ENCODE measurements at places on chromosomes 5 and 9.

DNA sequence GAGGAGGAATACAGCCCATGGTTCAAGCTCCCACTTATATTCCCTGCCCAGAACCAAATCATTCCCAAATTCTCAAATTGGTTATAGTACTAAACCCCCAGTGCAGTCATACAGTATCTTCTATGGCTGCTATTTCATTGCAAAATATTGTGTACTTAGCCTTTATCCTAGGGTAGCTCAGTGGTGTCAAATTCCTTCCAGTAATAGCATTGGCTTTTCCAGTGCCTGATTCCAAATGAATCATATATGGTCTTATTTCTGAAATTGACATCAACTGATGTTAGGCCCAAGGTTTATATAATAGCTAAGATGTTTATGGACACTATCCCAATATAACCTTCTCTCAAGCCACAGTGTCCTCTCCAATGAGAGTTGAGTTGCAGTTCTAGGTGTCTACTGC, 256.7 kb downstream of the NDUFS4 start:
- no peak overlapping the region for H3K4me3 ChIP-seq
- peaks cover 5% of the 10 kb centered on the region for H3K27me3 ChIP-seq
- H3K27ac ChIP-seq: no peak overlapping the region
- DNase-seq: no peak

- H3K4me3 ChIP-seq: no peak overlapping the region
- no peak for DNase-seq
- peaks cover 2% of the 10 kb centered on the region for H3K36me3 ChIP-seq
- H3K27me3 ChIP-seq: no peaks in the 10 kb centered on the region
- no peak overlapping the region for H3K27ac ChIP-seq
Measured at GRCh38 chr5:176899946-176900779, 1.0 kb upstream of the HK3 start.

DNA sequence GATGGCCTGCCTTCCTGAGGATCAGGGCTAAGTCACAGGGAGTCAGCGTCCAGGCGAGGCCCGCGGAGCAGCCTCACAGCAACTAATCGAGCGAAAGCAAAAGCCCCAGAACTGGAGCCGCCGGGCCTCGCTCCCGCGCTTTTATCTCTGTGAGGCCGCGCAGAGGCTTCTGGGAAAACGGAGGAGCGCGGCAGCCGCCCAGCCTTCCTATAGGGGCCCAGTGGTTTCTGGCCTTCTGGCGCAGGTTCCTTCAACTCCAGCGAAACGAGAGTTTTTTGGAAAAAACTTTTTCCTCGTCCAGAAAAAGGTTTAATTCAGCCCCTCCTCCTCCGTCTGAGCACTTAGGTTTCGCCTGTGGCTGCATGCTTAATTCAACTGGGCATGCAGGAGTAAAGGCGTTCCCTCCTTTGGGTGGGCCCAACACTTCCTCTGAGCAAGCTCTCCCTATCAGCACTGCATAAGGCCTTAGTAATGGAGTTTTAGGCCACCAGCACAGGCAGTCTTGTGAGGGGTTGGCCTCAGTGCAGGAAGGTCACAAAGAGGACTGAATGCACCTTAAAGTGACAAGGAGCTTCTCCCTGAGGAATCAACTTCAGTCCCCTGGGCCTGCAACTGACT, at the start of gene MEIKIN:
TSS of gene MEIKIN (minus strand) at position 113 of the 618 bp plus-strand sequence. CDS start 158 bp downstream, outside the sequence.
- no peaks in the 10 kb centered on the region for H3K4me1 ChIP-seq
- no peak within 1 kb of the TSS for H3K4me3 ChIP-seq
- H3K27ac ChIP-seq: no peak within 1 kb of the TSS

- no peaks in the 10 kb centered on the region for H3K4me1 ChIP-seq
- no peaks in the 10 kb centered on the region for H3K27me3 ChIP-seq
- no peaks in the 10 kb centered on the region for H3K36me3 ChIP-seq
- H3K4me3 ChIP-seq: no peak overlapping the region
- DNase-seq: no peak
- no peak overlapping the region for H3K27ac ChIP-seq
Measured at GRCh38 chr5:10106806-10107205, 142.9 kb downstream of the ATPSCKMT start.

GRCh38 chr5:56012281-56012963, 17.7 kb upstream of the IL6ST start:
- no peak overlapping the region for H3K4me3 ChIP-seq
- no peak for DNase-seq
- no peaks in the 10 kb centered on the region for H3K27me3 ChIP-seq
- no peaks in the 10 kb centered on the region for H3K4me1 ChIP-seq
- peak overlapping the region; percentile 28 for H3K27ac ChIP-seq

DNA sequence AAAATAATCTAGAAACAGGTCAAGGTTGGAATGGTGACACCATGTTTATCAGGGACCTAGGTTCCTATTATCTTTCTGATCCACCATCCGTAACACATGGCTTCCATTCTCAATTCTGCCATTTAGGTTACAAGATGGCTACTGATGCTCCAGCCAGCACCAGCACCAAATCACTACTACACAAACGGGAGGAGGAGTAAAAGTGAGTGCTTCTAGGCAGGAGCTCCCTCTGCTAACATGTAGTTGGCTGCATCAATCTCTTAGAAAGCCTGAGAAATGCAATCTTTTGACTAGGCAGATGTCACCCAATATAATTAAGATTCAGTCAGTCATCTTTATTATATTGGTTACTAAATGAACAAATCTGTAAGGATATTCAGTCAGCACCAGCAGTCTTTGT, 515.9 kb downstream of the RAB3C start:
- peak overlapping the region; percentile 65 for H3K27ac ChIP-seq
- no peak for DNase-seq
- H3K4me3 ChIP-seq: no peak overlapping the region
- no peaks in the 10 kb centered on the region for H3K36me3 ChIP-seq
- H3K4me1 ChIP-seq: peaks cover 23% of the 10 kb centered on the region

- no peaks in the 10 kb centered on the region for H3K27me3 ChIP-seq
- H3K4me3 ChIP-seq: no peak overlapping the region
- no peak overlapping the region for H3K27ac ChIP-seq
Measured at GRCh38 chr9:104915753-104916152, 12.2 kb downstream of the ABCA1 start.

DNA sequence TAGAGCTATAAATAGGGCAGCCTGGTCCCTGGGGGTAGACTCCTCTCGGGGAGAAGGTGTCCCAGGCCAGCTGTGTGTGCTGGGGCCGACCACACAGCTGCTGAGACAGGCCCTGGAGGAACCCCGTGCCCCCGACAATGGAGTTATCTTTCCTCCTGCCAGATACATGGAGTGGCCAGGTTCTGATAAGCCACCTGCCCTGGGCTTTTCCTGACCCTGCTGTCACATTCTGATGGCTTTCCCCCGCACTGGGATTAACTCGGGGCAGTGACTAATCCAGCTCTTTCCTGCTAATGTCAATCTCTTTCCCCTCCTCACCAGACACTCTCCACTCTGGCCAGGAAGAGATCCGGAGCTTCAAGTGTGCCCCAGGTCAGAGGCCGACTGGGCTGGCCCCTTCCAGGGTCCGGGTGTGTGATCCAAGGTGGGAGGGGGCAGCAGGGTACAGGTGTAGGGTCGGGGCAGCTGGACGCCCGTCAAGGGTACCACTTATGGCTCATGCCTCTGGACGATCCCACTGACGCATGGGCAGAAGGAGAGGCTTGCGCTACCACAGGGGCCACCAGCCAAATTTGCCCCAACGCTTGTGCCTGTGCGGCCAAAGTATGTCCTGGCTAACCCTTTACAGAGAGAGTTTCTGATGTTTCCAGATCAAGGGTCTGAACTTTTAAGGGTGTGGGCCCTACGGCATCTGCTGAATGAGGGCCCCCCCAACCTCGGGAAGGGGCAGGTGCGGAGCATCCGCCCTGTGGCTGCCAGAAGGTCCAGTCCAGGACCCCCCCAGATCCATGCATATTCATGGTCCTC, 20.6 kb upstream of the COL5A1 start:
- H3K27ac ChIP-seq: no peak overlapping the region
- H3K4me3 ChIP-seq: no peak overlapping the region
- no peak for DNase-seq
- H3K36me3 ChIP-seq: no peaks in the 10 kb centered on the region
- no peaks in the 10 kb centered on the region for H3K27me3 ChIP-seq

DNA sequence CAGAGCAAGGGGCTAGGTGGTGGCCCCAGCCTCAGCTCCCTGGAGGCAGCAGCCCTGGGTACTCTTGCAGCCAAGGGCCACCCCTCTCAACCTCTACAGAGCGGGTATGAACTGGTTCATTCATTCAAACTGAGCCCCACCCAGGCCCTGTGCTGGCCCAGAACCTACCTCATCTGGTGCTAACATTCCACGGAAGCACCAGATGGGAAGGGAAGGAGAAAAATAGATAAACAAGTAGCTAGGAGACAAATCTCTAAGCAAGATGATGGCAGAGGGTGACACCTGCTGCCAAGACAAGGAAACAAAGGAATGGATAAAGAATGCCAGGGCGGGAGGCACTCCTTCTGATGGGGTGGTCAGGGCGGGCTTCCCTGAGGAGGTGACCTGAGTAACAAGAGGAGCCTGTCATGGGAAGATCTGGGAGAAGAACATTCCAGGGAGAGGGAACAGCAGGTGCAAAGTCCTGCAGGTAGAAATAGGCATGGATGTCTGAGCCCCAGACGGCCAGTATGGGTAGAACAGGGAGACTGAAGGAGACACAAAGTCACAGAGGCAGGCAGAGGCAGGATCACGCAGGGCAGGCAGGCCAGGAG, 6.1 kb downstream of the ST6GALNAC4 start:
- no peaks in the 10 kb centered on the region for H3K27me3 ChIP-seq
- H3K36me3 ChIP-seq: no peaks in the 10 kb centered on the region
- DNase-seq: no peak
- H3K27ac ChIP-seq: no peak overlapping the region

DNA sequence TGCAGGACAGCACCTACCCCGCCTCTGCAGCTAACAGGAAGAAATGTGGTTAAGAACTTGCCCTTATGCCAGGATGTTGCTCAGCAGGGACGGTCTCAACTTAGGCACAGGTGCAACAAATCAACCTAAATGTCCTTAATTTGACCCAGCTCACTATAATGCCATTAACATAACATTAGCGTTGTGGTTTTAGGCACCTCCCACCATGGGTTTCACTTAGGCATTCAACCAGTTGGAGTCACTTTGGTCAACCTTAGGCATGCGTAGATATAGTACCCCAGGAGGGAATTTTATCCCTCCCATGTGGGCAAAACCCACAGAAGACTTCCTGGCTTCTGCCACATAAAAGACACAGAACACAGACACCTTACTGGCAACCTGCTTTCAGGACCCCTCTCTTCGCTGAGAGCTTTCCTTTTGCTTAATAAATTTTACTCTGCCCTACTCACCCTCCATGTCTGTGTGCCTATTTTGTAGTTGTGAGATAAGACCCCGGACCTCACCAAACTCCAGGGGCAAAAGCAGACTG, 8.7 kb upstream of the ERAP1 start:
- no peak for DNase-seq
- no peak overlapping the region for H3K4me3 ChIP-seq
- H3K27me3 ChIP-seq: no peaks in the 10 kb centered on the region
- no peak overlapping the region for H3K27ac ChIP-seq

GRCh38 chr5:110768138-110768860, 29.5 kb downstream of the SLC25A46 start:
- no peaks in the 10 kb centered on the region for H3K4me1 ChIP-seq
- H3K4me3 ChIP-seq: no peak overlapping the region
- no peaks in the 10 kb centered on the region for H3K36me3 ChIP-seq
- DNase-seq: no peak
- no peaks in the 10 kb centered on the region for H3K27me3 ChIP-seq

GRCh38 chr5:124451721-124452383, 294.6 kb downstream of the ZNF608 start:
- H3K4me3 ChIP-seq: no peak overlapping the region
- no peaks in the 10 kb centered on the region for H3K27me3 ChIP-seq
- no peaks in the 10 kb centered on the region for H3K36me3 ChIP-seq
- no peaks in the 10 kb centered on the region for H3K4me1 ChIP-seq
- DNase-seq: no peak

GRCh38 chr5:173015598-173016455, 32.3 kb downstream of the ATP6V0E1 start:
- H3K4me3 ChIP-seq: no peak overlapping the region
- H3K27ac ChIP-seq: peak overlapping the region; percentile 24
- DNase-seq: no peak

DNA sequence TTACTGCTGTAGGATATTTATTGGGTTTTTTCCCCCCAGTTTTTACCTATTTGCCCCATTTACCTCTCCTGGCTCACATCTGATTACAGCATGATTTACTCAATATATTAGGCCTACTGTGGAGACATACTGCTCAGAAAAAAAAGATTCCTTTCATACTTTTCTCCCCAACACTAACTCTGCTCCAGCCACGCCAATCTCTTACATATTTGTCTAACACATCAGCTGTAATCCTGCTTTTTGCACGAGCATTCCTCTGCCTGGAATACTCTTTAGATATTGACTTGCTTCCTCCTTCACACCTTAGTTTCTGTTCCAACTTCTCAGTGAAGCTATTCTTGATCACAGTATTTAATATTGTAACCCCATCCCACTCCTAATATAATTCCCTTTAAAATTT, 158.1 kb upstream of the VCAN start:
- no peaks in the 10 kb centered on the region for H3K27me3 ChIP-seq
- no peaks in the 10 kb centered on the region for H3K36me3 ChIP-seq
- DNase-seq: peak; percentile 7
- no peak overlapping the region for H3K27ac ChIP-seq
- H3K4me1 ChIP-seq: no peaks in the 10 kb centered on the region

DNA sequence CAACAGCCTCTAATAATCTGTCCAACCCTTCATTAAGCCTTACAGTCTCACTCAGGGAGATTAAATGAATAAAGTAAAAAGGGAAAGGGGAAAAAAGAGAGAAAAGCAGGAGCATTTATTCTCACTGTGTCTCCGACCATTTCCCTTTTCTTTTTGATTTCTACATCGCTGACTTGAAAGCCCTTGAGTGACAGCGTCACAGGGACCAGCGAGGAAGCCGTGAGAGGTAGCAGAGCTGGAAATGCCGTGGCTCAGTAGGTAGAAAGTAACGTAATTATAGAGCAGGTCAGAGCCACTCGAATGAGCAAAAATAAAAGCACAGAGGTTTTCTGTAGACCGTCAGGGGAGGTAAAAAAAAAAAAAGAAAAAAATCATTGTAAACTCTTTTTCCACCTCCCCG, 52.4 kb downstream of the ASS1 start:
- H3K4me1 ChIP-seq: peaks cover 31% of the 10 kb centered on the region
- no peaks in the 10 kb centered on the region for H3K27me3 ChIP-seq
- no peak for DNase-seq
- H3K27ac ChIP-seq: no peak overlapping the region
- no peak overlapping the region for H3K4me3 ChIP-seq
- no peaks in the 10 kb centered on the region for H3K36me3 ChIP-seq

GRCh38 chr9:90801973-90802322, 329 bp downstream of the SYK start:
- no peak for DNase-seq
- H3K4me3 ChIP-seq: peak overlapping the region; percentile 48
- H3K4me1 ChIP-seq: no peaks in the 10 kb centered on the region
- H3K36me3 ChIP-seq: no peaks in the 10 kb centered on the region
- H3K27me3 ChIP-seq: peaks cover 31% of the 10 kb centered on the region
- H3K27ac ChIP-seq: peak overlapping the region; percentile 48

- H3K27me3 ChIP-seq: no peaks in the 10 kb centered on the region
- peak overlapping the region; percentile 14 for H3K27ac ChIP-seq
- H3K4me3 ChIP-seq: no peak overlapping the region
Measured at GRCh38 chr5:83096660-83097339, 19.5 kb downstream of the XRCC4 start.

- no peaks in the 10 kb centered on the region for H3K4me1 ChIP-seq
- no peak overlapping the region for H3K4me3 ChIP-seq
- peak overlapping the region; percentile 88 for H3K27ac ChIP-seq
Measured at GRCh38 chr9:27003426-27004077, 1.9 kb downstream of the LRRC19 start.

Measured in hepatocyte (in vitro differentiated cells).